ENCODE measurements at places on chromosomes 3 and 15.

DNA sequence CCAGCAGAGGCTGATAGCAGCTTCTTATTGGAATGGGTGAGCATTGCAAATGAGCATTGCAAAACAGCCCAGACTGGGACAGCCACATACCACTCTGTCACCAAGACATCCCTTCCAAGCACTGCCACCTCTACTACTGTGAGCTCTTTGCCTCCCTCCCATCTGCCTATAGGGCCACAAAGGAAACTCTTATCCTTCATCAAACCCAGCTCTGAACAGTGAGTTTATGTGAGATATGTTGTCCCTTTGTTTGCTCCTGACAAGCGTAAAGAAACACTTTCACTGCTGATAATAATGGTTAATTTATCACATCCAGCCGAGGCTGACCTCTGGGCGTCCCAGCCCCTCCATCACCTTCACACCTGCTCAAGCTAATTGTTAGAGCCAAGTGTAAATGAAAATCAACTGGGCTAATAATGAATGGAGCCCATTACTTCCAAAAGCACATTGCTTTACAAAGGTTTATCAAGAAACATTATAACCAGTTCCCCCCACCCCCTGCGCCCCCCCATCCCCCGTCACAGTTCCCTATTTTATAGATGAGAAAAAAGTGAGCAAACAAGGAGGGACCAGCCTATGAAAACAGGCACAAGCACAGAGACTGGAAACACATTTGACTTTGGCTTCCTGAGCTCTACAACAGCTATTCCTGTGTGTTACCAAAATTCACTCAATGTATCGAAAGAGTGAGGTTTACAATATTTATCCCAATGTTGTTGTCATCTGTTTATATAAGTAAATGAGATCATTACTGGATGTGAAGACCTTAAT lies 146.3 kb downstream of the ANXA2 start:
- no peak for DNase-seq

DNA sequence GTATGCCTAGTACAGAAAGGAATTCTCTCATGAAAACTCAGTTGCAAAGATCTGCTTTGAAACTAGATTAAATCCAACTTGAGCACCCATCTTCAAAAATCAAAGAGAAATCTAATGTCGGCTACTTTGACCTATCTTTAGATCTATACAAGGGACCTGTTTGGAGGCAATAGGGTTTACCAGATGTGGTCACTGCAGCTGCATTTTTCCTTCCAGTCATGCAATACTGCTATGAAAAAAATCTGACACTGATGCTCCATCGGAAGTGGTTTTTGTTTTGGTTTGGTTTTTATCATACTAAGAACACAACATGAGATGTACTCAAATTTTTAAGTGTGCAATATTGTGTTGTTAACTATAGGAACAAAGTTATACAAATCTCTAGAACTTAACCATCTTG lies 169.5 kb downstream of the BCHE start:
- DNase-seq: no peak

GRCh38 chr3:48434591-48435222 lies 4.8 kb upstream of the PLXNB1 start:
- DNase-seq: no peak

DNA sequence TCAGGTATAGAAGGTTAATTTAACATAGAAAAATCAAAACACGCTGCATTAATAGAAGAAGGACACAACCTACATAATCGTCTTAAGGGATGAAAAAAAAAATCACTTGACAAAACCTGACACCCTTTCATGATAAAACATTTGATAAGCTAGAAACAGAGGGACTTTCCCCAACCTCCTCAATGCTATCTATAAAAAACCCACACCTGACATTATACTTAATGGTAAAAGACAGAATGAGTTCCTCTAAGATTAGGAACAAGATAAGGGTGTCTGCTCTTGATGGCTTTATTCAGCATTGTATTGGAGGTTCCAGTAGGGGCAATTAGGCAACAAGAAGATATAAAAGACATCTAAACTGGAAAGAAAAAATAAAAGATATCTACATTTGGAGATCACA lies 69.9 kb upstream of the KBTBD8 start:
- no peak for DNase-seq

GRCh38 chr15:43911235-43911781 lies 84.5 kb downstream of the WDR76 start:
- no peak for DNase-seq

DNA sequence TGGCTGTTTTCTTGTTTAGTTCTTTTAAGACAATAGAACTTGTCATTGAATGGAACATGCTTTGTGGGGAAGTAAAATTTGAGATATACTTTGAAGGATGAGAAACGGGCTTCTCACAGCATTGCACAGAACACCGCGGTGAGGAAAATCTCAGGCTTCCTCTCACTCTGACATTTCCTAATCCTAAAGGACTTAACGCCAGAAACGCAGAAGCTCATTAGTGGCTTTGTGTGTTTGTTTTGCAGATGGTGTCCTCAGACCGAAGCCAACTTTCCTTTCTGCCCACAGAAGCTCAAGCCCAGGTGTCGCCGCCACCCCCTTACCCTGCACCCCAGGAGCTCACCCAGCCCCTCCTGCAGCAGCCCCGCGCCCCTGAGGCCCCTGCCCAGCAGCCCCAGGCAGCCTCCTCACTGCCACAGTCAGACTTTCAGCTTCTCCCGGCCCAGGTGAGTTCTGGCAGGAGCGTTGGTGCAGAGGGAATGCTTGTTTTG lies 78.9 kb upstream of the BLM start:
- no peak for DNase-seq

- DNase-seq: no peak
These were observed 1.8 kb downstream of the GSK3B start for GRCh38 chr3:120092474-120092873.

Data from GM19239 (cell line).